Forelimb muscle (tissue), 1 donor: ENCODE measurements at places on chromosomes 6 and 20. TPM values are rescaled to one million over a fixed set of nuclear protein-coding genes. Genes with fewer than 3 reads are reported as not detected.

The ECT2L gene
- polyA plus RNA-seq = 0.29 TPM

The GJA10 gene
- polyA plus RNA-seq = not detected

The PI16 gene
- polyA plus RNA-seq = 13.6 TPM

The TRIM31 gene
- not detected for polyA plus RNA-seq

The WFDC2 gene
- 0.25 TPM for polyA plus RNA-seq

The RRP36 gene
- 40.4 TPM for polyA plus RNA-seq

The CDH4 gene
- polyA plus RNA-seq = 1.2 TPM

The AAR2 gene
- polyA plus RNA-seq = 26.2 TPM

The CGA gene
- 0.72 TPM for polyA plus RNA-seq

The OTOR gene
- polyA plus RNA-seq = not detected

DNA sequence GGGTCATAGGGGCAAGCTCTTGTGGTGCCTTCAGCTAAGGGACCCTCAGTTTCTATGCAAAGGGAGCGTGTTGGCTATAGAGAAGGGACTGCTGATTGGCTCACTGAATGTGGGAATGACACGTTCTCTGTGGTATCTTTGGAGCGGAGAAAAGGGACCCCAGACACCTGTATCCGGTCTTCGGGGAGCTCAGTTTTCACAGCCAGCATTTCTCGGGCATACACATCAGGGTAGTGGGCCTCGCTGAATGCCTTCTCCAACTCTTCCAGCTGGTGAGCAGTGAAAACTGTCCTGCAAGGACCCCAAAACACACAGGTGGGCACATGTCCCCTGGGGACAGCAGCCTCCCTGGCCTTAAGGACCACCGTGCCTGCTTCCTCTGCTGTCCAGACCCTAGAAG lies 3.3 kb downstream of the VSX1 start:
- DNase-seq = no peak

DNA sequence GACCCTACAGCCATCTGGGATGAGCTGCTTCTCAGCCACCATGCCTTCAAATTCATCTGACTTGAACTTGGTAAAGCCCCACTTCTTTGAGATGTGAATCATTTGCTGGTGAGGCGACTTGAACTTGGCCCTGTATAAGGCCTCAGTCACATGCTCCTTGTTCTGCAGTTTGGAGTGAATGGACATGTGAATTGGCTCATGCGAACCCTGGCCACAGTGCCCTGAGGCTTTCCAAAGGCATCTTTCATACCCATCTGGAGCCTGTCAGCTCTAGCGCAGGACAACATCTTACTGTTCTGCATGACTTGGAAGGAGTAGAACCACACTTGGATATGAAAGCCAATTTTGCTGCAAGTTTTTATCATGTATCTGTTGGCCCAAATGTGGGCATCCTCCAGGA lies 244.0 kb upstream of the FAM83B start:
- no peak for DNase-seq

DNA sequence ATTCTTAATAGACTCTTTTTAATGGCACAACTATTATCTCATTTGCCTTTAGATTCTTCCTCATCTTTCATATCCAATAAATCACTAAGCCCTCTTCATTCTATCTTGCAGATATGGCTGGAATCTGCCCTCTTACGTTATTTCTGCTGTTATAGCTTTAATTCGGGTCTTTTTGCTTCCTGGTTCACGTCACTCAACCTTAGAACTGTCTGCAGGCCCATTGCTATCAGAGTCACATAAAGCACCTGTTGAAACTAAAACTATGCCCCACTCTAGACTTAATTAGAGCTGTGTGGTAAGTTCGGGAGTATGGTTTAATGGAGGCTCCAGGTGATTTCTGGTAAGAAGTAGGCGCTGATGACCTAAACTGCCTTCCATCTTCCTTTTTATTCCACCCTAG lies 988 bp downstream of the QRSL1 start:
- DNase-seq = no peak

DNA sequence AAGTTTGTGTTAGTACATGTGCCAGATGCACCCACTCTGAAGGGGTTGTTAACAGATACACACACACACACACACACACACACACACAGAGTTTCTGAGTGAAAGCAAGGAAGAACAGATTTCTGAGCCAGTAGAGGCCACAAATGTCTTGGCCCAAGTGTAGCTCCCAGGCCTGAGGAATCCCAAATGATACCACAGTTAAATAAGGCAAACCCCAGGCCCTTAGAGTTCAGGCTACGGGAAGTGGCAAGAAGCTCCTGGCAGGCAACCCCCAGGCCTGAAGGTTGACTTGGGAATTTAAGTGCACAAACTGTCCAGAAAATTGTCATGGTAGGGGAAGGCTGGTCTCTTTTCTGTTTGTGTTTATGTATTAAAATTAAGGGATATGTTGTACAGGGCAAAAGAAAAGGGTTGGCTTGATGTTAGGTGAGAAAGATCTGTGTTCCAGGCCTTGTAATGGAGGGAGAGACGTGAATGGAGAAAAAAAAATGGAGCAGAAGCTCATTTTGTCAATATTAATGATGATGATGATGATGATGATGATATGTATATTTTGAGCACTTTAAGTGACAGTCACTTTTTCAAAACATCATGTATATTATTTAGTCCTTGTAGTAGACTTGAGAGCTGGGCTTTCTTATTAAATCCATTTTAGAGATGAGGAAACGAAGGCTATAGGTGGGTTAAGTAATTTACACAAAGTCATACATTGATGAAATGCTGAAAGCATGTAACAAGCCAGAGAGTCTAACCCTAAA lies 317.0 kb upstream of the JAG1 start:
- DNase-seq = no peak

GRCh38 chr20:63413963-63414684 lies 53.0 kb upstream of the CHRNA4 start:
- no peak for DNase-seq

GRCh38 chr6:16464045-16464444 lies 225.7 kb downstream of the GMPR start:
- DNase-seq = no peak

DNA sequence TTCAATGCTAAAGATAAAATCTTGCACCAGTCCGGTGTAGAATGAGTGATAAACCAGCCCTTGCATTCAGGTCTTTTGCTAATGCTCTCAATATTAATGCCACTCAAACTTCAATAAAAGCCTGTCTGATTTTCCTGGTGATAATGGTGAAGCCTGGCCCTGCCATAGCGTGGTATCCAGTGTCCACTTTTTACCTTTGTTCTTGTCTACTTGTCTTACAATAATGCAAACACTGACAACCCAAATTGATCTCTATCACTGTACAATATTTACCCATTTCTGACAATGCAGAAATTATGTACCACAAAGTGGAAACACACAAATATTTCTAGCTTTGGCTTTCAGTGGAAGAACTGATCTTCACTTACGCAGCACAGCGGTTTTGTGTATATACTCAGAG lies 189.1 kb downstream of the ZDHHC14 start:
- no peak for DNase-seq

DNA sequence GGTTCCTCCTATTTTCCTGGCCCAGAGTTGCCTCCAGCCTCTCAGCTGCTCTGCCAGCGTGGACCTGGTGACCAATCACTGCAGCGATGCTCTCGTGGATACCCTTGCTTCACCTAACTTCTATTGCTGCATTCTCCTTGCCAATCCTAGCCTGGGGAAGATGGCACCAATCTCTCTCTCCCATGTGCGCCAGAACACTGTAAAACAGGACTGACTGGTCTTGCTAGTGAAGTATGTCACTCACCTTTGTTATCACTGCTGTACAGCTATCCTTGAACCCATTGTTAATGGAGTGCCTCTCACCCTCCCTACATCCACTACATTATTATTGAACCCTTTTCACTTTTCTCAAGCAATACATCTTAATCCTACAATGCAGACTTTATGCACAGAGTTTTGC lies 80.1 kb downstream of the LYRM4 start:
- no peak for DNase-seq

GRCh38 chr6:25968769-25969168 lies 6.2 kb downstream of the TRIM38 start:
- DNase-seq = no peak

DNA sequence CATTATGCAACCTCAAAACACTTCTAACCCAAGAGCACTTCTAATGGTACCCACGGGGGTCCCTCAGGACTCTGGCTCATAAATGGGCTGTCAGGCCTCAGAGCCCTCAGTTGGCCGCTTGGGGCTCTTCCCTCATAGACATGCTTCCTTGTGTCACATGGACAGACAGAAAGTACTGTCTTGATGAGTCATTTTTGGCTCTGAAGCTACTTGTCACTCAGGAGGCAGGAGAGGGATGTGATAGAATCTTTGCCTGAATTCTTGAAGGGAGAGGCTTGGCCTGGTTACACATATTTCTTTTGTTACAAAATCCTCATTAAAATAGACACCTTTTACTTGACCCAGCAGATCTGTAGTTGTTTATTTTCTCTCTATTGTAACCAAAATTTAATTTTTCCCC lies 15.1 kb upstream of the EDN1 start:
- no peak for DNase-seq

GRCh38 chr20:1819311-1820137 lies 75.7 kb upstream of the SIRPA start:
- DNase-seq = no peak

- no peak for DNase-seq
Measured at GRCh38 chr6:148768646-148769270, 21.9 kb downstream of the UST start.

DNA sequence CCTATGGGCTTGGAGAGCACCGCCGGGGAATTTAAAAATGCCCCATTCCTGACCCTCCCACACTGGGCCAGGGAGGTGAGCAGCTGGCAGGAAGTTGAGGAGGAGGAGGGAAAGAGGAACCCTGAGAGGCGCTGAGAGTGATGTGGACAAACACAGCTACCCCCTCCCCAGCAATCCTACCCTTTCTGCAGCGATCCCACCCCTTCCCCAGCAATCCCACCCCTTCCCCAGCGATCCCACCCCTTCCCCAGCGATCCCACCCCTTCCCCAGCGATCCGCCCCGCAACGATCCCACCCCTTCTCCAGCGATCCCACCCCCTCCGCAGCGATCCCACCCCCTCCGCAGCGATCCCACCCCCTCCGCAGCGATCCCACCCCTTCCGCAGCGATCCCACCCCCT lies 111.6 kb downstream of the SYCP2 start:
- no peak for DNase-seq

- no peak for DNase-seq
Measured at GRCh38 chr6:22043284-22043962, 253.4 kb downstream of the PRL start.

- no peak for DNase-seq
Measured at GRCh38 chr6:151073701-151074100, 166.1 kb upstream of the AKAP12 start.

- DNase-seq = no peak
Measured at GRCh38 chr6:56335726-56336125, 88.3 kb upstream of the COL21A1 start.

- DNase-seq = no peak
Measured at GRCh38 chr6:40774932-40775331, 187.8 kb upstream of the LRFN2 start.

DNA sequence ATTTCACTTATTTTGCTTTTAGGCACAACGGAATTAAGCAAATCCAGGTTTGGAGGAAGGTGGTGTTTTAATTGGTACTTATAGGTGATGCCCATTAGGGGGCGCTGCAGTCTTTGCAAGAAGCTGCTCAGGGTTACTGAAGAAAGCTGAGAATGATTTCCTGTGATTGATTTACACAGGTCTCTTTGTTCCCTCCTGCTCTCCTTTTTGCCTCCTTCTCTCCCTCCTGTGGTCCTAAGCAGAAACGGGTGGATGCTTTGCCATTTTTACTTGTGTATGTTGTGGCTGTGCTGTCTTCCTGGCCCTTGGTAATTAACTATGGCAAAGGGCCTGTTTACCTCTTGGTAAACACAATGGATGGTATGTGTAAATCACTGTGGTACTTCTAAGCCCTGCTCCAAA lies 97.8 kb downstream of the ANKS1A start:
- DNase-seq = peak; percentile 50

DNA sequence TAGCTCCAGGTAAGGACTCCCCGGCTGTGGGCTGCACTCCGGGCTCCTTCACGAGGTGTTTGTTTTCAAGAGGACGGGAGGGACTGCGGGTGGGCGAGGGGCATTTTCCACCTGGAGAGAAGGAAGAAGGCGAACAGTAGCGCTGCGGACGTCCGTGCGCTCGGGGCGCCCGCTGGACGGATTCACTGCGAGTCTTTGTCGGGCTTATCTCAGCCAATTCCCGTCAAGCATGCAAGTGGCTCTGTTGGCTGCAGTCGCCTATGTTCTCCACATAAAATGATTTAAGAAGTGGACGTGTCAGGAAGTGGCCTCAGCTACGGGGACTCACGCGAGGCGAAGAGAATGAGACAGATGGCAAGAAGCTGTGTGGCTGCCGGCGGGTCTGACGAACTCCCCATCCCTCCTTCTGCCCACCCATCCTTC lies 332 bp downstream of the GRIK2 start:
- no peak for DNase-seq

DNA sequence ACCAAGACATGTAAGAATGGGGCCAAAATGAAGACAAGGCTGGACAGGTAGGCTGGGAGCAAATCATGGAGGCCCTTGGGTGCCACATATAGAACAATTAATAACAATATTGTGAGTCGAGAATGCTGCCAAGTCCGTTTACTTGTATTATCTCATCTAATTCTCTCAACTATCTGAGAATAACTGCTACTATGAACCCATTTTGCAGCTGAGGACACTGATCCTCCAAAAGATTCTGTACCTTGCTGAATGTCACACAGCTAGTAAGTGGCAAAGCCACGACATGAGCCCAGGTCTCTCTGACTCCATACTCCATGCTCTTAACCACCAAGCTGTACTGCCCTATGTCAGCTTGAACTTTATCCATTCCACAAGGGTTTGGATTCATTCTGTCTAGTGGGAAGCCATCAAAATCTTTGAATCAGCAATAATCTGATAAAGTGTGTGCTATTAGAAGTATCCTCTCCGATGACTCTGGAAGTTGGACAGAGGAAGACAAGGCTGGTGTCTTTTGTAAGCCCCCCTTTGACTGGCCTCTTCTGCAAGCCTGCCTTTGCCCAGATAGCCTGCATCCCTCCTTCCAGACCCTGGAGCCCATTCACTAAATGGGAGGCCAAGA lies 43.5 kb upstream of the PDYN start:
- DNase-seq = no peak

DNA sequence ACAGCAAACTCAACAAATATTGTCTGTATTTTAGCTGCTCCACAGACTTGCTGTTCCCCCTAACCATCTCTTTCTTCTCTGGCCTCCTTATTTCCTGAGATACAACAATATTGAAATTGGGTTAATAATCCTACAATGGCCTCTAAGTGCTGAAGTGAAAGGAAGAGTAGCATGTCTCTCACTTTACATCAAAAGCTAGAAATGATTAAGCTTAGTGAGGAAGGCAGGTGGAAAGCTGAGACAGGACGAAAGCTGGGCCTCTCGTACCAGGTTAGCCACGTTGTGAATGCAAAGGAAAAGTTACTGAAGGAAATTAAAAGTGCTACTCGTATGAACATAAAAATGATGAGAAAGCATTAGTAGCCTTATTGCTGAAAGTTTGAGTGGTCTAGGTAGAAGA lies 63.8 kb downstream of the ELOVL5 start:
- no peak for DNase-seq

DNA sequence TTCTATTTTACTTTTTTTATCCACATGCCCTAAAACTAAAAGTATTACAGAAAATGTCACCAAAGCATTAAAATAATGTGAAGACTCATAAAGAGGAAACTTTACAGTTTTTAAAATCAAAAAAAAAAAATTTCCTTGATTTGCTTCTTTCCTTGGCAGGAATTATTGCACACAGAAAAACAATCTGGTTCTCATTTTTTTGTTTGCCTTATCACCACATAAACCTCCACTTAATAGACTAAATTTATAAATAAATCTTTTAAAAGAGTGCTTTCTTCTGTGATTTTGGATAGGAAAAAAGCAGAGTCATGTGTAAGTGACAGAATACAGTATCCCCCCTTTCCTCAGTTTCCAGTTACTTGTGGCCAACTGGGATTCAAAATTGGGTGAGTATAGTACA lies 695.1 kb upstream of the CITED2 start:
- no peak for DNase-seq
